Fibroblast of lung (primary cell): ENCODE measurements at places on chromosomes 1 and 21.

GRCh38 chr1:9399510-9400424, 107.1 kb downstream of the SPSB1 start:
- no peak overlapping the region for H3K4me3 ChIP-seq
- peak; percentile 53 for DNase-seq
- H3K27ac ChIP-seq = no peak overlapping the region
- peaks cover 1% of the 10 kb centered on the region for H3K27me3 ChIP-seq
- H3K4me1 ChIP-seq = peaks cover 17% of the 10 kb centered on the region
- H3K36me3 ChIP-seq = no peaks in the 10 kb centered on the region

DNA sequence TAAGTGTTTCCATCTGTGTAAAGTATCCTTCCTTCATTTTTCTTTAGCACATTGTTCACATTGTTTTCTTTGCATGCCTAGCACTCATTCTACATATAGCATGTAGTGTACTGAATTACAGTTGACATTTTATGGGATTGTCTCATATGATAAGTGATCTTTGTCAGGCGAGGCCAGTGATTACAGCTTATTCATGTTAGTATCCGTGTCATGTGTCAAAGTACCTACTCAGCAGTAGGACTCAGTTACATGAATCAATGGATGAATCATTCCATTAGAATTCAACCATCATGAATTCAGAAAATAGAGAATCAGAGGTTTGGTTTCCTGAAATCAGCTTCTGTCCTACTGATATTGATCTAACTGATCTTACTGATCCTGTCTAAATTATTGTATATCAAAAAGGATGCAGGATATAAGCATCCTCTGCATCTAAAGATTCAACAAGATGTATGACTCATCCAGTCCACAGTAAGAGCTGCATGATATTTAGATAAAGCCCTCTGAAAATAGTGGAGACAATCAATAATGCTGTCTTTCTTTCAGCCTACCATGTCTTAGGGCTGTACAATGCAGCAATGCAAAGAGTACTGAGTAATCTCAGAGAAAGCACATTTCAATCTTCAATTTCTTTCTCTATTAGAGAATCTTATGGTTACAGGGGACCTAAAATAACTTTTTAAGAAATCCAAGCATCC, 20.7 kb upstream of the HRNR start:
- DNase-seq = no peak
- H3K27me3 ChIP-seq = no peaks in the 10 kb centered on the region
- H3K4me1 ChIP-seq = no peaks in the 10 kb centered on the region
- H3K4me3 ChIP-seq = no peak overlapping the region

DNA sequence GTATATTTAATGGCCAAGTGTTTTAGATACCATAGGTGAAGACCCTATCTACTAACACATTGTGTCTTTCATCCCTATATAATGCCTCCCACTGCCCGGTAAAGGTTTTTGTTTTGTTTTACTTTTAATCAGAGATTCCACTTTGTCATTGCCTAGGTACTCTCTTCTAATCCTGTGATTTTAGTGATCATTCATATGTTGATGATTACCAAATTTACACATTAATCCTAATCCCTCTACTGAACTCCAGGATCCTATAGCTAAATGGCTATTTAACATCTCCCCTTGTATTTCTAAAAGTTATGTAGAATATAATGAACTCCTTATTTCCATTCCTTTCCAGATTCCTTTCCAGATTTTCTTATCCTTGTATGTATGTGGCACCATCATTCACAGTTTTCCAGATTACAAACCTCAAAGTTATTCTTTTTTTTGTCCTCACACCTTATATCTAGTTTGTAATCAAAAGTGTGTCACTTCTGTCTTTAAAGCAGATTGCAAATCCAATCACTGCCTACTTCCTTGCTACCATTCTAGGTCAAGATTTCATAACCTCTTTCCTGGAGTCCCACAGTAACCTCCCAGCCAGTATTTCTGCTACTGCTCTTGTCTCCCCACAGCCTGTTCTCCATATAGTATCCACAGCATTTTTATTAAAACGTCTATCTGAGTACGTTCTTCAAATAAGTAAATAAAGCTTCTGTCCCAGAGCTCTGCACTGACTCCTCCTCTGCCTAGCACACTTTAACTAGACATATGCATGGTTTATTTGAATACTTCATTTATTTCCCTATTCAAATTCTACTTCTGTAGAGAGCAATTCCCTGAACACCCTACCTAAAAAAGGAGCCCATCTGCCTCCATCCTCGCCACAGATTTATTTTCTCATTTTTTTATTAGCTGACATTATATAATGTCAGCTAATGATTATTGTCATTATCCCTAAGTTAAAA, 157.8 kb downstream of the KCNT2 start:
- H3K4me1 ChIP-seq = no peaks in the 10 kb centered on the region
- no peak for DNase-seq
- no peak overlapping the region for H3K4me3 ChIP-seq
- no peaks in the 10 kb centered on the region for H3K36me3 ChIP-seq
- H3K27me3 ChIP-seq = no peaks in the 10 kb centered on the region

DNA sequence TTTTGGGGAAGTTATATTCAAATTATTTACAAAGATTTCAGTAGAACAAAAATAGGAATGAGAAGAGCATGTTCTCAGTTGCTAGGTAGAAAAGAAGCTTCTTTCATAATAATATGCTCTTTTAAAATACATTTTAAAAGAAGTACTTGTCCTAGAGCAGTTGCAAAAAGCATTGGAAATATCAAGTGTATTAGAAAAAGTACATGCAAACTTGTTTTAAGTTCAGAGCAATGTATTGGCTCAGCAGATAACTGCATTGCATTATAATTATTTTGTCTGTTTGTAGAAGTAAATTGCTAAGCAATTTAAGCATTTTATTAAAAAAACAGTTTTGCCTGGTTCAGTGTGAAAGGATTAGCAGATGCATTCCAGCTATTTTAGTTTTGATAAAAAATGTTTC, 806.4 kb downstream of the USP25 start:
- peak overlapping the region; percentile 72 for H3K27ac ChIP-seq
- H3K4me1 ChIP-seq = peaks cover 2% of the 10 kb centered on the region
- peak; percentile 18 for DNase-seq
- no peaks in the 10 kb centered on the region for H3K36me3 ChIP-seq

GRCh38 chr1:237390823-237391222, 348.8 kb downstream of the RYR2 start:
- no peaks in the 10 kb centered on the region for H3K4me1 ChIP-seq
- no peak overlapping the region for H3K4me3 ChIP-seq
- no peaks in the 10 kb centered on the region for H3K27me3 ChIP-seq
- no peak overlapping the region for H3K27ac ChIP-seq

GRCh38 chr1:173099166-173099565, 48.4 kb upstream of the TNFSF18 start:
- H3K27ac ChIP-seq = no peak overlapping the region
- no peak for DNase-seq
- H3K27me3 ChIP-seq = no peaks in the 10 kb centered on the region
- H3K36me3 ChIP-seq = no peaks in the 10 kb centered on the region

DNA sequence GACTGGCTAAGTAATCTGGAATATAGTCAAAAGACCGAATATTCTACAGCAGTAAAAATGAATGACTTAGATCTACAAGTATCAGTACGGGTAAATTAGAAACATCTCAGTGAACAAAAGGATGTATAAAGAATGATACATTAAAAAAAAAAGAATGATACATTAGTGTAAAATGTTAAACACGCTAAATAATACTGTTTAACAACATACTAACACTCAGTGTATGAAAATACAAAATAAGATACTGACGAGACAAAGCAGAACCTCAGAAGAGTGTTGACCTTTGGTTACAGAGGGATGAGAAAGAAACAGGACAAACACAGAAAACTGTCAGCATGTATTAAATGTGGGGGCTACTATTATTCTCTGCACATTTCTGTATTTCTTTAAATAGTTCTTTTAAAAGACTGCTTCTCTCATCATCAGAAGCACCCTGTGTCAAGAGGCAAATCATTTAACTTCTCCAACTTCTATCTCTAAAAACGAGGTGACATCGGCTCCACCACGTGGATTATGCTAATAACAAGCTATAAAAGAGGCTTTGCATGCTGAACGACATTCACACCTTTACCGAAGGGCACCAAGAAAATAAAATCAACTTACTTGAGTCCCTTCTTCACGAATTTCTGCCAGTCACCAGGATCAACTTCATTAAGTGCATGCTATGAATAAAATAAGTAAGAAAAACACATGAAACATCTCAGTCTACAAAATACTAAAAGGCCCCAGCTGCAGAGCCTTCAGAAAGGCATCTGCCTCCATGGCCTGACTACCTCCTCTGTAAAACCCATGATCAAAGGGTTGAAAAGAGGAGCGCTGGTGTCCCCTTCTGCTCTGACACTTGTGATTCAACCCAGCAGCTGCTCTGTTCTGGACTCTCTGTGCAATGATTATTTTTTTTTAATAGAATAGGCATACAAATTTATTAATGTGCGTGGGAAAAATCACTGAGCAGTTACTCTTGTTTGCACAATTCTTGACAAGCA, 42.5 kb downstream of the MRAP start:
- H3K27me3 ChIP-seq = no peaks in the 10 kb centered on the region
- DNase-seq = no peak
- H3K4me1 ChIP-seq = no peaks in the 10 kb centered on the region
- peaks cover 19% of the 10 kb centered on the region for H3K36me3 ChIP-seq

DNA sequence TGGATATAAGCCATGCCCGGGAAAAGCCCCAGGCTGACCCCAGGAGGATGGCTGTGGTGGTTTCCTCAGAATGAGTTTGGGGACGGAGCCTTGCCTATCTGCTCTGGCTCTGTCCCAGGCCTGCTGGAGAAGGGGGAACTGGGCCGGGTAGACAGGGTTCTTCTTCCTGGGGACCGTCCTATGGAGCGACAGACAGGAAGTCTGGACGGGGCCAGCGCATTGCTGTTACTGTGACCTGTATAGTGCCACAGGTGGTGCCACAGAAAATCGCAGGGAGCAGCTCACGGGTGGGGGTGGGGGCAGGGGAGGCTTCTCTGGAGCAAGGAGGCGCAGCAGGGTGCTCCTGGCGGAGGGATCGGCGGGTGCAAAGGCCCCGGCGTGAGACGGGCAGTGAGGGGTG, 36.4 kb downstream of the CFAP74 start:
- no peak overlapping the region for H3K27ac ChIP-seq
- no peaks in the 10 kb centered on the region for H3K4me1 ChIP-seq
- H3K36me3 ChIP-seq = no peaks in the 10 kb centered on the region
- H3K27me3 ChIP-seq = peaks cover 3% of the 10 kb centered on the region
- H3K4me3 ChIP-seq = no peak overlapping the region

DNA sequence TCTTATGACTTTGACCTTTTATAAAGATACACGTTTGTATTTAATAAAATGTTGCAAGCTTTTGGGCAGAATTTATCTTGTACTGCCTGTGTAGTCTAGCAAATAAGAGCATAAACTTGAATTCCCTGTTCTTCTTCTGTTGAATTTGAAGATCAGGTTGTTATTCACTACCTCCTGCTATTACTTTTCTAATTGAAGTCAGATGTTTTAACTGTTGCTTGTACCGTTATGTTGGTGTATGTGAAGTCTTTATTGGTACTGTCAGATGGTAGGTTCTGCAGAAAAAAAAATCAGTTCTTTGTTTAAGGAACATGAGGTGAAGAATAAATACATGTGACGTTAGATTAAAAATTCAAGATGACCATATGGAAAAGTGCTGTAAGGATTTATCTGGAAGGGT, 69.1 kb downstream of the DYRK1A start:
- DNase-seq = no peak
- H3K36me3 ChIP-seq = no peaks in the 10 kb centered on the region
- H3K27me3 ChIP-seq = no peaks in the 10 kb centered on the region
- H3K4me1 ChIP-seq = peaks cover 3% of the 10 kb centered on the region
